ENCODE measurements at places on chromosomes 6 and 20.

- no peak for DNase-seq
Measured at GRCh38 chr20:49270177-49270576, 7.7 kb downstream of the ZNFX1 start.

GRCh38 chr6:2184700-2185455 is 60.5 kb downstream of the GMDS start:
- no peak for DNase-seq

DNA sequence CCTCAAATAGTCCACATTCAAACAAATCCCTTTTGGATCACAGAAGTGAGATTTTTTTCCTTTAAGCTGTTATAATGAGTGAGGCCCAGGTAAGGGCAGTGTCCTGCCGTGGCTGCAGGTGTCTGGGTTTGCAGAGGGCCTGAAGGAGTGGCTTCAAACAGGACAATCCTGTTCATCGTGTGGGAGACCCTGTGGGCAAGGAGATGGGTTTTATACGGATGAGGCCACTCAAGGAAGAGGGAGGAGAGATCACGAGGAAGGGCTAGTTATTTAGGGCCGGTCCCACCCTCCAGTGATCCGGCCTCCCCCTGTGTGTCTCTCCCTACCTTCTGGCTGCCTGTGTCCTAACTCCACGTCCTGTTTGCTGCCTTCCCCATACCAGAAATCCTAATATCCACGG is 33.8 kb downstream of the PPP1R14C start:
- no peak for DNase-seq

- DNase-seq = no peak
Measured at GRCh38 chr6:99711302-99711701, 104.7 kb downstream of the PRDM13 start.

DNA sequence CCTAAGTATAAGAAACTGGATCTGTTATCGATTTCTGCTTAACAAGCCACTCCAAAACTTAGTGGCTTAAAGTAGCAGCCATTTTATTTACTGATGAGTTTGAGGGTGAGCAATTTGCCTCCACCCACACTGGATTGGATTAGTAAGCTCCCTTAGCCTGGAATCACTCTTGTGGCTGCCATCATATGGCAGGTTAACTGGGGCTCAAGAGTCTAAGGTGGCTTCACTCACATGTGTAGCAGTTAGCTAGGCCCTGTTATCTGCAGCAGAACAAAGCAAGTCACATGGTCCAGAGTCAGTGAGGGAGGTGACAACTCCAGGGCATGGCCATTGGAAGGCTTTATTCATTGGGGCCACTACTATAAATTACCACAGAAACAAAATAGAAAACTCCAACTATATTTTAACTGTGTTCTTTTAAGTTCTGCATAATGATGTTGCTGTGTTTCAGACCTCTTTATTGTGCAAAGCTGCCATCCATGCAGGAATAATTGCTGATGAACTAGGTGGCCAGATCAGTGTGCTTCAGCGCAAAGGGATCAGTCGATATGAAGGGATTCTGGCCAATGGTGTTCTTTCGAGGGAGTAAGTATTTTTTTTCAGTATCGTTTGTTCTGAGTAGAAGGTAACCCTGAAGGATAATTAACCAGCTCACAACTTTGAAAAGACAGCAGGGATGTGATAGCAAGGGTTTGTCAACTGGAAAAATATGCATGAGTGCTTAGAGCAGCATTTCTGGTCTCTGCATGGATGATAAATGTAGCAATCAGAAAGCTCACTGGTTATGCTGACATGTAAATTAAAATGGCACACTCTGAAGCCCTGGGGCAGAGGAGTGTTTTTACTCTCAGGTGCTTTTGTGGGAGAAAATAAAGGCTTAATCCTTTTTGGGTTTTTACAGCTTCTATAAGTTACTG is 49.6 kb downstream of the DCBLD1 start:
- no peak for DNase-seq

DNA sequence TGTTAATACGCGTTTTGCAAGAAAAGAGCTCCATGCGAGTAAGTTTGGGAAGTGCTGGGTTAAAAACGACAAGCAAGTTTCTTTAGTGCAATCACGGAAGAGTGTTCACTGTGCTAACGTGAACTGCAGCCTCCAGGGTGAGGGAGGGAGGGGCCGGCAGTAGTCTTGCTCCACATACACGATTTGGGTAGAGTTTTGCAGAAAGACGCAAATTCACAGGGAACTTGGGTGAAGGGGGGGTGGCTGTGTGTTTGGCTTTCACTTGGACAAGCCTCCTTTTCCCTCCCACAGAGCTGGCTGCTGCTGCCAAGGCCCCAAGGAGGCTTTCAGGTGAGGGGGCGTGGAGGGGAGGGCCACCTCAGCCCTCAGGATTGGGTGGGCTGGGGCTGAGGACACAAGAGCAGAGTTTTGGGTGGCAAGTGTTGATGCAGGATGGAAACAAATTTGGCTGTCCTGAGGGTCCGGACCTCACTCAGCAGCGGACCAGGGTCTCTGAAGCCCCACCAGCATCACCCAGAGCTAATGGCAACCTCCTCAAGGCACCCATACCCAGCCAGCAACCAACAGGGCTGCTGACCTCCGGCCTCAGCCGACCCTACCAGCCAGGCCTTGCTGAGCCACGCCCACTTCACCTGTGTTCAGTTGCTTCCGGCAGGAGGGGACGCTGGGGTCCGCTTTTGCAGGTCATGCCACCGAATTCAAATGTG is 204.5 kb downstream of the ERMARD start:
- DNase-seq = no peak

GRCh38 chr6:42269553-42269952 is 51.9 kb upstream of the MRPS10 start:
- DNase-seq = no peak

GRCh38 chr6:10479939-10480700 is 41.0 kb upstream of the GCNT2 start:
- DNase-seq = no peak

All from T follicular helper cell (primary cell).